ENCODE measurements at places on chromosomes 5 and 9.

DNA sequence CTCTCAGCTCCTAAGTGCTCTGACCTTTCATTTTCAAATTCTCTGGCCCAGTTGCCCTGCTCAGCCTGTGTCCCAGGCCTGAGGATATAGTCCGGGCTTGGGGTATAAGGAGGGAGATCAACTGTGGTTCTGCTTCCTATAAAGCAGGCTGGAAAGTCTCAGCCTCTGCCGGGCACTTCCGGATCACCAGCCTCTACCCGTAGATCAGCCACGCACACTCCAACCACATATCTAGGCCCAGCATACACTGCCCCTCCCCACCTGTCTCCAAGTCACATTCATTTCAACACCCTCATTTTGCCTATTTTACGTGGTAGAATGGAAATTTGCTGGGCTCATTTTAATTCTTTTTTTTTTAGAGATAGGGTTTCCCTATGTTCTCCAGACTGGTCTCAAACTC, 3.1 kb downstream of the ZER1 start:
- DNase-seq = no peak

DNA sequence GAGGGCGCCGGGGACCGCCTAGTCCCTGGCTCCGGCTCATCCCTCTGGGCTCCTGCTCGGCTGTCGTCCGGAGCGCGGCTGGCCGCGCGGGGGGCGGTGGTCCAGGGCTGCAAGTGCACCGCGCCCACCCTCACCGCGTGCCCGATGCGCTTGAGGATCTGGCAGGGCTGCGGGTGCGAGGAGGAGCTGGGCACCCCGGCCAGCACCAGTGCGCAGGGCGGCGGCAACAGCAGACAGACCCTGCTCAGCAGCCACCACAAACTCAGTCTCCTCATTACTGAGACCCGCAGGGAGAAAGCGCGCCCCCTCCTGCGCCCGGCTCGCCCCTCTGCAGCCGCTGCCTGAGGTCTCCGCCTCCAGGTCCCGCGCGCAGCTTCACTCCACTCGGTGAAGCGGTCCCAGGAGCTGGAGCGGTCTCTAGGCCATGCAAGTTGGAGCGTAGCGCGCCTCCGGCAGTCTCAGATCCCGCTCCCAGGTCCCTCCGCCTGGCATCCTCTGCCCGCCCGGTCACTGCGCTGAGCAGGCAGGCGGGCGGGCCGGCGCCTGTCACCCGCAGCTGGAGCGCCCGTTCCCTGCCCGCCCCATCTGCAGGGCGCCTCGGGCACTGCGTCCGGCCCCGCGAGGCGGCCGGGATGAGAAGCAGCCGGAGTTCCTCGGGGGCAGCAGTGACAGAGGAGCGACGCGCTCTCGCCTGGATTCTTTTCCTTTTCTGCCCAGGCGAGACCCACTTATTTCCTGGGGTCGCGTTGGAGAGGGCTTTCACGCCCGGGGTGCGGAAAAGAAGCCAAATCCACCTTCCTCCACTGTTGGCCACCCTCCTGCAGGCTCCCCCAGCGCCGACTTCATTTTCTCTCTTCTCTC, 512 bp downstream of the GRIN3A start:
- no peak for DNase-seq

- no peak for DNase-seq
These were observed 2.0 kb upstream of the PTGR1 start for GRCh38 chr9:111601237-111602018.

- no peak for DNase-seq
These were observed 1141.1 kb upstream of the ACO1 start for GRCh38 chr9:31243386-31243785.

DNA sequence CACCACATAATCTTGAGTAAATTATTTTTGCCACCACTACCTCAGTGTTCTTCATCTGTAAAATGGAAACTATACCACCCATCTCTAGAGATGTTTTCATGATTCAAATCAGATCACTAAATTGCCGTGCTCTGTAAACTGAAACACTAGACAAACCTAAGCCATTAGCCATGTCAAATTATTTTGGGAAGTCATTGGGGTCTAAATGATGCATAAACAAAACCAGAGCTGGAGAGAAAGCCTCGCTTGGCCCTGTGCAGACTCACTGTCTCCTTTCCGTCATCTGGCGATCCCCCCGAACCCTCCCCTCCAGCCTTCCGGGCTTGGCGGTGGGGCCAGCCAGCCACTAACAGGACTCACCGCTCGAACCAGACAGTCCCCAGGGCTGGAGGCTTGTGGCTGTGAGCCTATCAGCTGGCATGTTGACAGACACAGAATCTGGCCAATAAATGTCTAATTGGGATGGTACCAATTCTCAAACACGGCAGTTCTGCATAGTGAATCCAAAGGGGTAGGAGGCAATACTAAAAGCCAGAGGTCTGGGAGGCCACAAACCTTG, 256.5 kb downstream of the SEC61B start:
- no peak for DNase-seq

DNA sequence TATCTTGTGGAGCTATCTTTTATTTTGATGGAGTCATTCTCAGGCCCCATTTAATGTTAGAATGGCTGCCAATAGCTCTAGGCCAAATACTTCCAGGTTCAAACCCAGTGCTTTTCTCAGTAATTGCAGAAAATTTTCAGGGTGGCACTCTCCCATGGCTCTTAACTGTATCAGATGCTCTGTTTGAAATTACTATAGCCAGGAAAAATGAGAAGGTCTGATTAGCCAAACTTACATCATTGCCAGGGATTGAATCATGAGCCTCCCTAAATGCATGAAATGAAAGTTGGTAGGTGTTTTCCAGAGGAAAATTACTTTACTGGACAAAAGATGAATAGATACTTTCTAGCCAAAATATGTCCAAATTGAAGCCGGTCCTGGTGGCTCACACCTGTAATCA, 404.8 kb downstream of the MAT2B start:
- no peak for DNase-seq

DNA sequence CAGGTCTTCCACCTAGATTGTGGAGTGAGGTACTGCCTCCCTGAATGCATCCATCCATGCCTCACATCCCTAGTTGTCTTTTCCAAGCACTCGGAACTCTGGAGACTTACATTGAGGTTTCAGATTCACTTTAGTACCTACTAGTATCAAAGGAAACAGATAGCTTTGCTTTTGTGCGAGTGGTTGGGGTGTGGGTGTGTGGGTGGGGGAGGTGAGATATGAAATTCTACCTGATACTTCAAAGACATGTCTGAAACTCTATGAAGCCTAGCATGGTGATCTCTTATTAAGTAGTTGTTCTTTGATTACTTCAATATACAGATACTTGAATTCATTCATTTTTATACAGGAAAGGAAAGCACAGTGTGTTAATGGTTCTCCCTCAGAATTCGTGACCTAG, 64.4 kb downstream of the MCCC2 start:
- no peak for DNase-seq

DNA sequence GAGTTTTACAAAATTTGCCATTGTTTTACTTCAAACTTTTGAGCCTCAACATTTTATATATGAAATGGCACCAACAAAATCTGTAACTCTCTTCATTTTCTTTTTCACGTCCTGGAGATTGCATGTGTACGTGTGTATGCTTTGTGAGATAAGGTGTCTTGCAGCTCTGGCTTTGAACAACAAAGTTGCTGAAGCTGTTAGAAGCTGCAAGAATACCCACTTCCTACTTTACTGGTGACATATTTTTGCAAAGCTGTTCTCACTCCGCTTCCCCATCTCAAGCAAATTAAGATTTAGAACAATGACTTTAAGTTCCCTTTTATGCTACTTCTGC, 41.8 kb downstream of the FYB1 start:
- DNase-seq = no peak

- DNase-seq = no peak
These were observed 102.0 kb upstream of the FSTL4 start for GRCh38 chr5:133714161-133714915.

DNA sequence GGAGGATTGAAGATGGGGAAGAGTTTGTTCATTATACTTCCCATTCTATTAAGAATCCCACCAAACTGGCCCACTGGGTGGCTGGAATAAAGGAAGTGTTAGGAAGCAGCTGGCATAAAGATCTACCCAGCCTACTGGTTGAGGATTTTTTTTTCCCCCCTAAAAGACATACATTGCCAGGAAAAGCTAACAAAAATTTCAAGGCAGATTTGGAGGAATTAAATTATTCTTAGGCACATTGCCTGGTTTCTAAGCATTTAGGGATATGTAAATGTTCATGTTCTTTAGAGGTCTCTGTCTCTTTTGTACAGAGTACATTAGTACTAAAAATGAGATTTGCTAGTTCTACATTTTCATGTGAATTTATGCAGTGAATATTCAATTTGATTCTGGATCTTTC, 8.3 kb downstream of the PIK3R1 start:
- no peak for DNase-seq

DNA sequence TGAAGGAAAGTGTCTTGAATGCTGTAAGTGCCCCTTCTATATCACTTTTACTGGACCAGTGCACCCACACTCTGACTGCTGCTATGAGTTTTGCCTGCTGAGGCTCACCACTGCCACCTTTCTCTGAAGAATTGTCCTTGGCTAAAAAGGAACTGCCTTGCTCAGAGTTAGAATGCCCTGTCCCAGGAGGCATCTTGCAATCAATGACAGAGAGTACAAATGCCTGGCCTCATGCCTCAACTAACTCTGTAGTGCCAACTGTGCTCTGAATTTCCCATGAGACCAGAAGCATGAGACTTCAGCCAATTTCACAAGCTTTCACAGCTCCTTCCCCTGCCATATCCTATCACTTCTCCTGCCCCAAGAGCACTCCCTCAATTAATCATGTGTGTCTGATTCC, 569.7 kb downstream of the ZNF608 start:
- DNase-seq = no peak

- DNase-seq = no peak
These were observed 44.0 kb upstream of the AGXT2 start for GRCh38 chr5:35091704-35092103.

GRCh38 chr5:143749581-143750205, 62.3 kb upstream of the HMHB1 start:
- DNase-seq = no peak

- DNase-seq = no peak
These were observed 103.2 kb upstream of the VCAN start for GRCh38 chr5:83368319-83368718.

- no peak for DNase-seq
These were observed 318.8 kb downstream of the DNAH5 start for GRCh38 chr5:13625616-13626198.

- no peak for DNase-seq
These were observed 248.6 kb upstream of the NR4A3 start for GRCh38 chr9:99573085-99573484.

DNA sequence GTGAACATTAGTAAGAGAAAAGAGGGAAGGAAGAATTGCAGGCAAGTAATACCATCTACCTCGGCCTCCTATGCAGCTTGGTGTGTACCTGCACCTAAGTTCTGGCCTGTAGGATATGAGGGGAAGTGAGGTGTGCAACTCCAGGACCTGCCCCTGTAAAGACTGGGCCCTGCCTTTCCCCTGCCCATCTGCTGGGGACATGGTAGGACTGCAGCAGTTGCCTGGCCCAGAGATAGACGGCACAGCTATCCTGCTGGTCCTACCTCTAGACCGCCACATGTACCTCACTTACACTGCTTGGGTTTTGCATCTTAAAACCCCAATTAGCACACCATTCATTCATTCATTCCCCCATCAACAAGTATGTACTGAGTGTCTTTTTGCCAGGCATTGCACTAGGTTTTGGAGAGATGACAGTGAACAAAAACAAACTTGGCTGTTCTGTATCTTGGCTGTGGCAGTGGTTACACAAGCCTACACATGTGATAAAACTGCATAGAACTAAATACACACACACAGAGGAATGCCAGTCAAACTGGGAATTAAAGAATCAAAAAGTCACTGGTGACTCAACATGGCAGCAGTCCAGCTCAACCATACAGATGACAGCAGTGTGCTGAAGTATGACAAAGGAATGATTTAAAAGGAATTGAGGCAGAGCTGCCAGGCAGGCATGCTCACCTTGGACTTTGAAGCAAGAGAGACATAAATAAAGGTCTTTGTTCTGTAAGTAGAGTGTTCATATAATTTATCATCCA, 23.3 kb upstream of the MGAT1 start:
- DNase-seq = no peak

DNA sequence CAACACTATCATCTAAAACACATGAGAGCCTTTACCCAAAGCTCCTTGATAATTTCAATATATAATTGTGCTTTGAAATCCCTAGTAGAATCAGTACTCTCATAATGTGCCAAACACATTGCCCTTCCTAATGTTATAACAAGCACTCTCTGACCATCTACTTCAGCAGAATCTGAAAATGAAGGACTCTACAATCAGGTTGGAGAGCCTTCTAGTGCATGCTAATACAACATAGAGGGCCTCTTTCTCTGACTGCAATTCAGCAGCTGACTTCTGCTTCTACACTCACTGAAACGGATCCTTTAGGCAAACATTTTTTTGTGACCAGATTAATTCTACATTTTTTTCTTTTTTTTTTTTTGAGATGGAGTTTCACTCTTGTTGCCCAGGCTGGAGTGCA, 155.6 kb downstream of the EPB41L4A start:
- DNase-seq = no peak

- DNase-seq = no peak
These were observed 2046.8 kb upstream of the CDH9 start for GRCh38 chr5:29085142-29085541.

- DNase-seq = no peak
These were observed 41.6 kb upstream of the TMEM215 start for GRCh38 chr9:32741706-32742105.

DNA sequence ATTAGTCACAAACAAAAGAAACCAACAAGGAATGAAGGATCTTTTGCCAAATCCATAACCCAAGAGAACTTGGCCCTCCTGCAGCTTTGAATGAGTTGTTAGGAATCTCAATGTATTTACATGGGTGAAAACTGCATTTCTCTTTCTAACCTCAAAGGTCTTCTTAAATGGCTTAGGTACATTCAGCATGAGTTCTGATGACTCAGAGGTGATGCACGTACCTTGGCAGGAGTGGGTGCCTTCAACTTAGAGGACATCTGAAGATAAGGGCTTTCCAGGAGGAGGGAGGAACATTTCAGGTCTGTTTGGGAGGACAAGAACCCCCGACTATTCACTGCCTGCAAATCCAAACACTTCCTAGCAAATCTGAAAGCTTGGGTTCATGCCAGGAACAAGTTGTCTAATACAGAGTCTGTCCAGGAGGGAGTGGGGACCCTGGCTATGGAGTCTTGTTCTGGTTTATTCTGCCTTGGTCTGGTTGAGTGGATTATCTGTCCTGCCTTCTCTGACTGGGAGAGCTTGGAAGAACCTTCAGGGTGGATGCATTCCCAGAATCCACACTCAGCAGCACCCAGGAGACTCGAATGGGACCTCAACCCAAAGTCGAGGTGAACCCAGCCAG, 65.7 kb downstream of the IRX2 start:
- DNase-seq = no peak

GRCh38 chr5:97042996-97043395, 99.4 kb downstream of the LIX1 start:
- no peak for DNase-seq

- no peak for DNase-seq
These were observed 608.9 kb downstream of the IRX1 start for GRCh38 chr5:4204276-4205141.

- DNase-seq = no peak
These were observed 347.3 kb upstream of the ZNF608 start for GRCh38 chr5:125093776-125094175.

GRCh38 chr9:94800424-94801117, 74.1 kb downstream of the AOPEP start:
- DNase-seq = no peak
